Right renal cortex interstitium (tissue), 3 donors: ENCODE measurements at places on chromosomes 13 and 19.

- DNase-seq, result no peak
These were observed 6.7 kb downstream of the TEX29 start for GRCh38 chr13:111326981-111327642.

DNA sequence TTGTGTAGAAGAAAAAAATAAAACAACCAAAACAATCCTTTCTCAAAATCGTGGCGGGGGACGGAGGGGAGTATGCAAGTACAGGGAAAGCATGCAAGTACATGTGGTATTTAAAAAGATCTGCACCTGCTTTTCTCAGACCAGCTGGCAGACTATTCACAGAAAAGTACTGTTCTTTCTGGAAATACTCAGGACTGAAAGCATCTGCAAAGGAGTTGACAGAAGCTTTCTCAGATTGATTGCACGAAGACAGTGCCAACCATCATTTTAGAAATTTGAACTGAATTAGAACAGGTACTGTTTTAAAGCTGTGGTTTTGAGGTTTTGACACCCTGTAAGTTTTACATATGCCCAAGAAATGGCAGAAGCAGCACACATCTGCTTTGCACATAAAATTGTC is 19.8 kb upstream of the PCDH8 start:
- DNase-seq, result no peak

GRCh38 chr19:1315470-1316166 is 29.9 kb downstream of the EFNA2 start:
- DNase-seq, result no peak

DNA sequence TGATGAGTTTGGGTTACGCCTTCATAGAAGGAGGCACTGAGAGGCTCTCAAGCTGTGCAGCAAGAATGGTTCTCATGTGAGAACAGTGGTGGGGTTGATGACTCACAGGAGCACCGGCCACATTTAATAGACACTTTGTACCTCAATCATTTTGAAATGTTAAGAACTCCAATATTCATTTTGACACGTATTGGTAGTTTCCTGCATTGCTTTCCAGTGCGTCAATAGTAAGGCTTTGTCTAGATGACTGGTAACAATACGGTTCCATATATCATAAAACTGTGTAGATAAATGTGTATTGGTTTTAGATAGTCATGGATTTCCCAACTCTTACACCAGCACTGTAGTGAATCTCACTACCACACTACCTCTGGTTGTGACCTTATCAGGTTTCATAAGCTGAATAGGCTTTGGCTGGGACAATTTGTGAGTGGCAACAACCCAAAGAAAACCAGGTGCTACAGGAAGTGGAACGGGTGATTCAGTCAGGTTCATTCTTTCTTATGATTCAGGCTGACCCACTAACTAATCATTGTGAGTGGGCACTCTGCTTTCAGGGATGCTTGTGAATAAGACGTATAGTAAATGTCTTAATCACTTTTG is 362.6 kb downstream of the KLF5 start:
- no peak for DNase-seq

DNA sequence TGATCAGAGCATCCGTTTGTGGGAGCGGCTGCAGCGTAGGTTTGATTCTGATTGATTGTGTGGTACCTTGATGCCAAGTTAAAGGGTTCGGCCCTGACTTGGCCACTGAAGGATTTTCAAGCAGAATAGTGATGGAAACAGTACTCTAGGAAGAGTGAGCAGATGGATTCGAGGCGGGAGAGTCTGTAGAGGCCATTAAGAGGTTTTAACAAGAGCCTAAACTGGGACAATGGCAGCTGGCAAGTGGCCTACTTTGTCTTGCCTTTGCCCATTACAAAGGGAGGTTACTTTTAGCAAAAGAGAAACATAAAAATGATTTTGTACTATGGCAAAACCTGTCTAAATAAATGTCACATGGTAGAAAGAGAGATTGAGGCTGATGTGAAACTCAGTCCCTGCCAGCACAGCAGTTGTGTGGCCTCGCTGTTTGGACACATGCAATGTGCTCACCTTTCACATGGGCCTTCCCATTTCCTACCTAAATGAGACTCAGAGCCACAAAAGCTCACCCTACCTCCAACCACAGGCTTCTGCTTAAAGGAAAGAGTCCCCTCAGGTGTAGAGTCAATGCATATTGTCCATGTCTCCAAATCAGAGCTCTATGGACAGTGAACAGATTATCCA is 62.4 kb upstream of the RAP2A start:
- no peak for DNase-seq

DNA sequence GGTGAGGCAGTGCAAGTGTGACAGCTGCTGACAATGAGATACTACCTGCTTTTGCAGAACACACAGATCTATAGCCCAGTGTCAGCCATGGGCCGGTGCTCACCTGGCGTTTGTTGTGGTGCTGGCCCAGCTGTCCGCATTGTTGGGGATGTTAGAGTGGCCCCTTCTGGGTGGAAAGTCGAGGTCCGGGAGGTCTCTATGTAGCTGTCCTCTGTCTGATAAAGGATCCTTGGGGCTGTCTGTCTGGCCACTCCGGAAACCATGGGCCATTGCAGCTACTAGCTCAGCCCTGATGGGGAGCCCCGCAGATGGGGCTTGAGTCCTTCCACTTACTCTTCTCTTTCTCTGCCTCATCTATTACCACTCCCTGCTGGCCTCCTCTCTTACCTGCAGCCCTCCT is 181.5 kb upstream of the TSHZ3 start:
- DNase-seq, result no peak

GRCh38 chr19:4518345-4519171 is at the start of gene PLIN4:
Gene PLIN4 (minus strand): TSS chr19:4518486. CDS start chr19:4518272, 214 bp downstream.
- DNase-seq, result no peak

GRCh38 chr13:45773236-45773635 is 71.1 kb downstream of the CBY2 start:
- DNase-seq, result no peak

- no peak for DNase-seq
These were observed 31.0 kb downstream of the PTPRS start for GRCh38 chr19:5309438-5310204.

DNA sequence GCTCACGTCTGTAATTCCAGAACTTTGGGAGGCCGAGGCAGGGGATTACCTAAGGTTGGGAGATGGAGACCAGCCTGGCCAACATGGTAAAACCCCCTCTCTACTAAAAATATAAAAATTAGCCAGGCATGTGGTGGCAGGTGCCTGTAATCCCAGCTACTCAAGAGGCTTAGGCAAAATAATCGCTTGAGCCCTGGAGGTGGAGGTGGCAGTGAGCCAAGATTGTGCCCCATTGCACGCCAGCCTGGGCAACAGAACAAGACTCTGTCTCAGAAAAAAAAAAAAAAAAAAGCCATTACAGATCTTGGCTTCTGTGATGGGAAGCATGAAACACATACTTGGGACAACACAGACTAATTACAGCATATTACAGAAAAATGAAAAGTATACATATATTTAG is 1404.5 kb upstream of the SPRY2 start:
- no peak for DNase-seq

DNA sequence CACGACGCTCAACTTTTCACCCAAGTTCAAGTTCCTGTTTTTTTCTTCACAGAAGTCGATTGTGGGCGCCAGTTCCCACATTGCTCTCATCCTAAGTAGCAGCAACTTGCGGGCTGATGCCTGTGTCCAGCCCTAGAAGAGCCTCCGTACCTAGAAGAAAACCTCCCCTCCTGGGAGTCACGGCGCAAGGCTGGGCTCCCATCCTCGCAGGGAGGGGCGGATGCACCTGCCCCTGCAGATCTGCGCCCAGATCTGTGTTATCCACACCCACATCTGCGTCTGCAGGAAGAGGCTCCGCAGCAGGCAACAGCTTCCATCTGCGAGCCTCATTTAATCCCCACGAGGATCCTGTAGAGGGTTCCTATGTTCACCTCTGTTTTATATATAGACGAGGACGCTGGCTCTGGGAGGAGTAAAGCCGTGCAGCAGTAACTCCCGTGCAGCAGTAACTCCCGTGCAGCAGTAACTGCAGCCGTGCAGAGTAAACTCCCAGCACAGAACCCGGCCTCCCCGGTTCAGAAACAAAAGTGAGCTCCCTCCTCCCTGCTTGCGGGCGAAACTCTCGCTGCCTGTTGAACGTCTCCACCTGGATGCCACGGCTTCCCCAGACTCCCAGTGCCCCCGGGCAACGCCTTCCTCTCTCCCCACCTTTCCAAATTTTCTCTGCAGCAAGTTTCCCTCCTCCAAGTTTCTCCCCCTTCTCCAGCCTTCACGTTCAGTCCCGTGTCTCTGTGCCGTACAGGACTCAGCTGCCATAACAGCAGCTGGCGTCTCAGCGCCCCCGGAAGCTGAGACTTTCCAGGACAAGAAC is 23.5 kb upstream of the LAIR1 start:
- no peak for DNase-seq

DNA sequence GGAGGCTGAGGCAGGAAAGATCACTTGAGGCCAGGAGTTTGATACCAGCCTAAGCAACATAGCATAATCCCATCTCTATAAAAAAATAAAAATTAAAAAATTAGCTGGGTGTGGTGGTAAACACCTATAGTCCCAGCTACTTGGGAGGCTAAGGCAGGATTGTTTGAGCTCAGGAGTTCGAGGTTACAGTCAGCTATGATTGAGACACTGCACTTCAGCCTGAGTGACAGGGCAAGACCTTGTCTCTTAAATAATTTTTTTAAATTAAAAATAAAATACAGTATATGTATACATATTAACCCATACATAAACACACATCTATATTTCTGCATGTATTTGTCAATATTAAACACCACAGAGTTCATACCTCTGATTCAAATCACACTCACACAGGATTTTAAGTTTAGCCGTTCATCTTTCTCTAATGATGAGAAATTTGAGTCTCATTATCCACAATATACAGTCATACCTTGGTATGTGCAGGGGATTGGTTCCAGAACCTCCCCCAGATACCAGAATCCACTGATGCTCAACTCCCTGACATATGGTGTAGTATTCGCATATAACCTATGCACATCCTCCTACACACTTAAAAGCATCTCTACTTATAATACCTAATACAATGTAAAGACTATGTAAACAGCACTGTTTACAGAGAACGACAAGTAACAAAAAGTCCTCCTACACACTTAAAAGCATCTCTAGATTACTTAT is 44.7 kb downstream of the PSPC1 start:
- no peak for DNase-seq

GRCh38 chr13:48159401-48159800 is 64.5 kb upstream of the MED4 start:
- DNase-seq, result no peak

GRCh38 chr19:41025871-41026270 is 34.8 kb downstream of the CYP2B6 start:
- DNase-seq, result no peak

DNA sequence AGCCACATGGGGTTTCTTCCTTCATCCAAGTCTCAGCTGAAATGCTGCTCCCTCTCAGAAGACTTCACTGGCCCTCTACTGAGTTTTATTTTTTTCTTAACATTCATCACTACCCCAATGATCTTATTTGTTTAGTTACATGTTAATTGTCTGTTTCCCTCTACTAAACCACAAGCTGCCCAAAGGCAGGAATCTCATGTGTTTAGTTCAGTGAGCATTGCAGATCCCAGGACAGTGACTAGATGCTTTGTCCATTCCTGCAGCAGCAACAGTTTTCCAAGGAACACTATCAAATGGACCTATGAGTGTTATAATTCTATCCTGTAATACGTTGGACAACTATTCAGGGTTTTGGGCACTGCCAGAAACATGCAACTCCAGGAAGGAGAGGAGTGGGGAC is 93.1 kb downstream of the RNASEH2B start:
- no peak for DNase-seq

DNA sequence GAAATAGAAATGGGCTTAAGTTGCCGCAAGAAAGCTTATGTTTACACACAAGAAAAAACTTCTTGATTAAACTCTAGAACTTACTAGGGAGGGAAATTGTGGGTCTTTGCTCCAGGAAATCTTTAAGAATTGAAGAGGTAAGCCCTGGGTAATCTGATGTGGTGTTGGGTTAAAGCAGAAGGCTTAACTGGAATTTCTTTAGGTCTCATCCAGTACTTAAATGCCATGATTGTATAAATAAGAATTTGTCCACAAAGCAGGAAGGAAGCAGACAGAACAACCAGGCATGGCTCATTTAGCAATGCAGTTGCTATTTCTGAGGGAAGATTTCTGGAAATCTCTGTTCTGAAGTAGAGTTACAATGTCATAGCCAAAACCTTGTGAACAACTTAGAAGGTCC is 360.4 kb downstream of the KLF5 start:
- DNase-seq, result no peak

DNA sequence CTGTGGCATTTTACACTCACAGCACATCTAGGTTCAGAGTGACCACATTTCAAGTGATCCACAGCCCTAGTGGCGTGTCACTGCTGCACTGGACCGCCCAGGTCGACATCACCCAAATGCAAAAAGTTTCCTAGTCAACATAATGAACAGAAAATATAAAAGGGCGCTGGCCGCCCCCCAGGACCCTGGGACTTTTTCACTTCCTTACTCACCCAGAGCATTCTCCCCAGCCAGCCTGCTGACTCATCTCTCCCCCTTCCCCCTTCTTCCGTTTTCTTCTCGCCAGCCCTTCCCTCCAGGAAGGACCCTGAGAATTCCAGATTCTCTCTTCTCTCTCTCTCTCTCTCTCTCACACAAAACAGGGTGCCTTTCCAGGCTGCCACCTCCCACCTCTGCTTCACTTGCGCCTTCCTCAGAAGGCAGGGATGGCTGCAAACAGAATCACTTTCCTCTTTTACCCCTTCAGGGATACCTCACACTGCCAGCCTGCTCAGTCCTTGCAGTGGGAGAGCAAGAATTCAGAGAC is 21.0 kb upstream of the GRWD1 start:
- no peak for DNase-seq

DNA sequence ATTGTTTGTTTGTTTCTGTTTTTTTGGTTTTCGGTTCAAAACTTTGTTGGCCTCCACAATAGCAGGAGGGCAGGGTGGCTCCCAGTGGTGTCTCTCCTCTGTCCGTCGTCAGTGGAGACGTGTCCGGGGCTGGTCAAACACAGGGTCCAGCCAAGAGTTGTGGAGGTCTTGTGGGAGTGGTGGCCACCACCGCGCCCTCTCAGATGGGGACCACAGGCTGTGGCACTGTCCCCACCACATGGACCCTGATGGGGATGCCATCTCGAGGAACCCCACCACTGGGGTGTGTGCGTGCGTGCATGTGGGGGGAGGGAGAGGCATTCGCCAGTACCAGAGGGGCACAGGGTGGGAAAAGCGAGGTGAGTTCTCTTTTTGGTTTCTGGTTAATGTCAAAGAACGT is 13.8 kb downstream of the ZNF574 start:
- no peak for DNase-seq
